Esophagus squamous epithelium (tissue), 5 donors: ENCODE measurements at places on chromosomes 12 and 14.

DNA sequence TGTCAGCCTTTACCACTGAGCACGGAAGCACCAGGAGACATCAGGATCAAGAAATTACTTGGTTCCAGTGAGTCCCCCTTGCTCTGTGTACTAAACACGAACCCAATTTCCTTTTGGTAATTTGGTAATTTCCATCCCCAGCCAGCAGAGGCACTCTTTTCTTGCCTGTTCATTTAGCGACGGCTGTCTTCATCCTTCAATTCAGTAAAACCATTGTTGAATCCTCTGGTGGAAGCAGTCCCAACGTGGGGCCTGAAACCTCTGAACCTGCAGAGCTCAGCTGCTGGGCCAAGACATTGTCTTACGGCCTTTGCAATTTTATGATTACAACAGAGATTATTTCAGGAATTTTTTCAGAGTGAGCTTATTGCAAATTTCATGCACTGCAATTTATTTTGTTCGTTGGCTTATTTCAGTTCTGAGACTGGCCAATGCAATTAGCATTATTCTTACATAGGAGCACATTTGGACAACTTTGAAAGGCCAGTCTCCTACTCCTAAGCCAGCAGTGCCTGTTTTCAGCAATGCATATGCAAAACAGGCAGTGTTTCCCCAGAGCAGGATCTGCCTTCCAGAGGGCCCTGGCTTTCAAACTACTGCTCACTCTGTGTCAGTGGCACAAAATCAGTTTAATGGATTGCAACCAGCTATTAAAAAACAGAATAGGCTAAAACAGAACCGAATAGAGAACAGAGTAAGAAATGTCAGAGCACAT lies 372.9 kb upstream of the TMEM132C start:
- no peak for DNase-seq

DNA sequence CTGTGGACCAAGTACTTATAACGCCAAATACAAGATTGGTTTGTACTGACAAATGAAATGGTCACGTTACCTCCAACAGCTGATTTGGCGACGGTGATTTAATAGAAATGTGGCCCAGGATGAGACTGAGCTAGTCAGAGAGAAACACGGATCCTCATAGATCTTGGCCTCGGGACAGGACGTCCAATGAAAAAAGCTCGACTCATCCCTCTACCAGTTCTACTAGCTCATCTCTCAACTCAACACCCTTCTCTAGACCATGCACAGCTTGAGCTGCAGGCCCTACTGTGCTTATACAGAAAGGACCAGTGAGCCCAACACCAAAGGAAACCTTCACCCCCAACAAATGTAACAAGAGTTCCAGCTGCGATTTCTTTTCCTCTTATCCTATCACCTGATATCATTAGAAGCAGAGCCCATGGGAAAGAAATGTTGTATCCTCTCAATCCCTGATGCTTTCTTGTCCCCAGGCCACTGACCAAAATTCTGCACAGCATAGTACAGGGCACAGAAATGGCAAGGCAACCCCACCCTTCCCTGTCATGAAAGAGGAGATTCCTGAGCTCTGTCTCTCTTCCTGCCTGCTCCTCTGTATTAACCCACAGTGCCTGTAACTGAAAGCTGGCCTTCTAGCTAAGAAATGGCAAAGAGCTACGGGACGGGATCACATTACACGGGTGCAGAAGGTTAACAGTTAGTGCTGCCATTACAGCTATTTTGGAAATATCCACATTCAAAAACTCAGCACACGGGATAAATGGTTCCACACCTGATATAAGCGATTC lies 39.2 kb downstream of the DICER1 start:
- no peak for DNase-seq

- DNase-seq, result no peak
Observed at GRCh38 chr12:116141110-116141832, 136.2 kb downstream of the MED13L start.

DNA sequence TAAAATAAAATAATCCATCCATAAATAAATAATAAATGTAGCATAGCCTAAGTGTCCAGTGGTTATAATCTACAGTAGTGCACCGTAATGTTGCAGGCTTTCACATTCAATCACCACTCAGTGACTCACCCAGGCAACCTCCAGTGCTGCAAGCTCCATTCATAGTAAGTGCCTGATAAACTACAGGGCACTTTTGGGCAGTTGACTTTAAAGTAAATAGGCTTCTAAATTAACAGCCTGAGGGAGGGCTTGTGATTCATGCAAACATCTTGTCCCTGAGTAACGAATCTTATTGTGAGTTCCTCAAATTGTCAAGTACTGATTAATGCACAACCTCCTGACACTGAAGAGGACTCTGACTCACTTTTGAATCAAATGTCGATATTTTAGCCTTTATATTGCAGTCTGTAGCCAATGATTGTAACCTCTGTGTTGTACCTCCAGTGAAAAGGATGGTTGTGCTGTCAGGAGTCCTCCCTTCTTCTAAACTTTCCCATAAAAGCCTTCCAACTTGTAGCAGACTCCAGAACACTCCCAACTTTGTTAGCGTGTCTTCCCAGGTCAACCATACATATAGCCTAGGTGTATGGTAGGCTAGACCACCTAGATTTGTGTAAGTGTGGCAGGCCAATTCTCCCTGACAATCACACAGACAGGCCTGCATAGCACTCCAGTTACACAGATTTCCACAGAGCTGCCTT lies 55.0 kb upstream of the BICD1 start:
- DNase-seq, result no peak

DNA sequence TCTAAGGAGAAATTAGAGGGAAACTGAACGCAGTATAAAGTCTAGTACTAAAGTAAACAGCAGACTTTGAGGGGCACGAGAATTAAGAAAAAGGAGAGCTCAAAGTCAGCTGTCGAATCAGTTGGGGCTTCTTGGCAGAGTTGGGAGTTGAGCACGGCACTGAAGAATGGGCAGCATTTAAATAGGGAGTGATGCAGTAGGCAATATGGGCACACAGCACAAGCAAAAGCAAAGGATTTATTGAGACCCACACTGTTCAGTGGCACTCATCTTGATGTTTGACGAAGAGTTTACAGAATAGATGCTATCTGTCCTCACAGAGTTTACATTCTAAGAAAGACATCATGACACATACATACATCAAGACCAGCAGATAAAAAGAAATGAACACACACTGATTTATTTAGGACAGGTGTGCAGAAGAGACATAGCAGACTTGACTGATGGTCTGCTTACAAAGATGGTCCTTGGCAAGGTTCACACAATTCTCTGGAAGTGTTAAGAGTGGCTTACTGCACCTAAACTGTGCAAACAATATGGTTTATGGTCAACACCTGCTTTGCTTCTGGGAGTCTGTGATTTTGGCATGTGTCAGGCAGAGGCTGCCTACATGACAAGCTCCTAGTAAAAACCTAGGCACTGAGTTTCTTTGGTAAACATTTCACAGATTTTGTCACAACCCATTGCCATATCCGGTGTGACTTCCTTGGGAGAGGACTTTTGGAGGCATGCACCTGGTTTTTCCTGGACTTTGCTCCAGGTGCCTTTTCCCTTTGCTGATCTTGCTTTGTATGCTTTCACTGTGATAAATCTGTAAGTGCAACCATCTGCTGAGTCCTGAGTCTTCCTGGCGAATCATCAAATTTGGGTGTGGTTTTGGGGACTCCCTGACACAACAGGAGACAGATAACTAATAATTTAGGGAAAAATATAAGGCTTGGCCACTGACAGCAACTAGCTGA lies 26.3 kb downstream of the ALKBH1 start:
- DNase-seq, result no peak

DNA sequence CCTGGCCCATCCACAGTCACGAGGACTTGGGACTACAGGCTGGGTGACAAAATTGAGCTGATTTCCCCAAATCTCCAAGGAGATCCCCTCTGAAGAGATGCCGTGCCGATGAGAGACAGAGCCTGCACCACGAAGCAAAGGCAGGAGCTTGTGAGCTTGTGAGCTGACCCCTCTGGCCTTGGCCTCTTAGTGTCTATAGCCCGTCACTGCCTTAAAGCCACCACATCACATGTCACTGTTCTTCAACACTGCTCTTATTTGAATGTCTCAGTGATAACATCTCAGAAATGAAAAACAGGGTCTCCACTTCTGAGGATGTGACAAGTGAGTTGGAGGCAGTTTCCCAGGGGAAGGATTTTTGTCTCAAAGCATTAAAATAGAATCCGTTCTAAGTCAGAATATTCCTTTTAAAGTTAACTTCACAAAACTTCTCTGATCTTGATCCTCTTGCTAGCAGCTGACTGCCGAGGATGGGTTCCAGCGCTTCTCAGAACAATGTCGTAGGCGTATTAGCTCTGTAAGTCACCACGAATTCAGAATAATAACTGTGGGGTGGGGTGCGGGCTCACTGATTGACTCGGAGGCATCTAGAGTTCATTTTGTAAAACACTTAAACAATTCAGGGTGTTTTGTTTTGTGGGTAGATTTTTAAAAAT lies 37.5 kb downstream of the CHST11 start:
- DNase-seq, result no peak

- no peak for DNase-seq
Observed at GRCh38 chr14:91229743-91230200, 14.7 kb downstream of the GPR68 start.

- no peak for DNase-seq
Observed at GRCh38 chr12:121264951-121265515, 31.5 kb downstream of the CAMKK2 start.

GRCh38 chr14:57981817-57982560 lies 116.1 kb upstream of the SLC35F4 start:
- no peak for DNase-seq

GRCh38 chr12:89469361-89469760 lies 55.2 kb downstream of the GALNT4 start:
- no peak for DNase-seq

DNA sequence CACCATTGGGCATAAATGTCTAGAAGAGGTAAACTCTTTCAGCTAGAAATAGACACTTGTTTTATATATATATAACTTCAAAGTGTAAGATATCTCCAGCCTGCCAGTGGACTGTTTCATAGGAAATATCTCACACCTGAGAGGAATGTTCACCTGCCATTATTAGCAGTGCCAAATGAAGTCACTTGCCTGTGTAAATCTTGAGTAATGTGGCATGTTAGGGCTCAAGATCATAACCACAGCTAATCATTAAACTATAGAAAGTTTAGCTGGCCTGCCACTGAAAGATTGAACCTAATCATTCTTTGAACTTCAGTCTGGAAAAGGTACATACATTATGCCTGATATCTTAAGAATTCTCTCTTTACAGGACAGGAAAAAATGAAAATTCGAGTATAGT lies 25.5 kb upstream of the KCNJ8 start:
- DNase-seq, result no peak

DNA sequence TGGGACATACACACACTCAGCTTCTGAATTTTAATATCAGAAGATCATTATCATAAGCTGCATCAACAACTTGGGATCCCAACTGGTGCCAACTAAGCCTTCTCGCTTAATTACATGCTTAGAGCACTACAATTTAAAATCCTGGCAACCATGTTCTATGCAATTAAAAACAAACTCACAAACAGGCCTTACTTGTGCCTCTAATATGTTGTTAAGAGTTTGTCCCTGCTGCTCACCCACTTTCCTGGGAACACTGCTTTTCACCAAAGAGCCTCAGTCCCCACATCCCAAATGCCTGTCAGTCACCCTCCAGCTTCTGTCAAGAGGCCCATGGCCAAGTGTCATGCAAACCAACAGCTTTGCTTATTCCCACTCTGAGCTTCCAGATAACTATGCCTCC lies 69.7 kb downstream of the TTC9 start:
- no peak for DNase-seq

DNA sequence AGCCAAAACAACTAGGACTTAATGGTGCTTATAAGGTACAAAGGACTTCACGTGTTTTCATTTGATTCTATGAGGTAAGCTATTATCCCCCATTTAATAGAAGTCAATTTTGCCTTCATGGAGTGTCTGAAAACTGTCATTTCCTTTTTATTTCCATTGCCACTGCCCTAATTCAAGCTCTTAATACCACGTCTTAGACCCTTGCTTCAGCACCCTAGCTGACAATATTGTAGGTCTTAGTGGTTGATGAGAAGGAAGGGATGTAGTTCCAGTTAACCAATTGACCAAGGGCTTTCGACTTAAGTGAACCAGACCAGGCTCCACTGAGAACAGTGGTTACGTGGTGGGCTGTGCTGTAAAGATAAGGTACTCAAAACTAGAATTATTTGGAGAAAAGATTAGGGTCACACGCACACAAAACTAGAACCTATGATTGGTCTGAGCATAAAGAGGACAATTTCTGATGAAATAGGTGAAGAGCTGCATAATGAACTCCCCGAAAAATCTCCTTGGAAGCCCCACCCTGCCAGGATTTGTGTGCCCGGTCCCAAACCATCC lies 9.6 kb upstream of the ASIC1 start:
- no peak for DNase-seq

GRCh38 chr12:105357162-105357691 lies 26.7 kb downstream of the C12orf75 start:
- no peak for DNase-seq

DNA sequence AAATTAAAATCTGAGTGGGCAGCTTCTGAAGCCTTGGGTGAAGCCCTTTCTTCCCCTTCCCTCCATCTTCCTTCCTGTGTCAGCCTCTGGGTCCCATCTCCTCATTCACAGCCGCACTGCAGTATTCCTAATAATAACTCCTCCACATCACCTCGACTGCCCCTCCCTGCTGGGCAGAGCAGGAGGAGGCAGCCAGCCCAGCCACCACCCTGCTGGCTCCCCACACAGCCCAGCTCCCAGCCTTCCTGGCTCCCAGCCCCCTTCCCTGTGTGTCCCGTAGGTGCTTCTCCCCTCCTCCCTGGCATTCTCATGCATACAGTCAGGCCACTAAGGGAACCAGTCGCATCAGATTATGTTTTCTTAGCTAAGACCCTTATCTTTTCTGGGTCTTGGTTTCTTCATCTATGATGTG lies 3.7 kb downstream of the IFFO1 start:
- DNase-seq, result no peak

- no peak for DNase-seq
Observed at GRCh38 chr14:104297721-104298401, 159.5 kb downstream of the KIF26A start.

GRCh38 chr14:74297986-74298385 lies 4.7 kb downstream of the ABCD4 start:
- DNase-seq, result no peak

DNA sequence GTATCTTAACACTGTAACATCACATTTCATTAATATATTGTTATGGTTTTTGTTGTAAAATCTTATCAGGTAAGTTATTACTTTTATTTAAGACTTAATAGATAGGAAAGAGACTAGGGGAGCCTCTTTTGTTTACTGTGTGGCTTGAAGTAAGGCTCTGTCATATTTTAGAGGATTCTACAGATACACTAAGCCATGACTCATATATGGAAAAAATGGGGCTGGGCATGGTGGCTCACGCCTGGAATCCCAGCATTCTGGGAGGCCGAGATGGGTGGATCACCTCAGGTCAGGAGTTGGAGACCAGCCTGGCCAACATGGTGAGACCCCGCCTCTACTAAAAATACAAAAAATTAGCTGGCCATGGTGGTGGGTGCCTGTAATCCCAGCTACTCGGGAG lies 23.6 kb upstream of the NPFF start:
- no peak for DNase-seq

DNA sequence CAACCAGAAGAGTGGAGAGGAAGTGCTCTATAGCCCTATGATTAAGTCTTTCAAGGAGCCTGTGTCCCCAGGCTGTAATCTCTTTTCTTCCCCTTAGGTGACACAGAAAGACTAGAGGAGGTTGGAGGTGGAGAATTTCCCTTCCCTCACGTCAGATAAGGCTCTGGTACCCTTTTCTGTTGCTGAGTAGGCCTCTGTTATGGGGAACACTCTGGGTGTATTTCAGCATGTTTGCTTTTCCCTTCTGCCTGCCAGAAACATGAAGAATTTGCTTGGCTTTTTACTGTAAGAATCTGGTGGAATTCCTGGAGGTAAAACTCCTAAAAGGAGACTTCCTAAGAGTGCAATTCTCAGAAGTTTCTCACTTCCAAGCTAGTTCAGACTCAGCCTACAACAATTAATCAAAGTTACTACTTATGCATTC lies 58.3 kb downstream of the SIX1 start:
- DNase-seq, result no peak
